GM23248 (cell line): ENCODE measurements at places on chromosomes 2 and 18. TPM values are rescaled to one million over a fixed set of nuclear protein-coding genes. Genes with fewer than 3 reads are reported as not detected.
A peak's percentile ranks its signal among the peaks of the same experiment; 100 is the strongest.

Gene CHRNG
- not detected in 2 replicates for total RNA-seq

Gene RASGRP3
- total RNA-seq: 0.22 TPM in 1 of 2 replicates, not detected in the other

Gene ASPRV1
- total RNA-seq: under 0.01 and 0.86 TPM in 2 replicates

Gene SCYGR4
- total RNA-seq: not detected in 2 replicates

Gene SP5
- total RNA-seq: not detected in 2 replicates

Gene SH3BP4
- 96.0 and 100 TPM in 2 replicates for total RNA-seq

Gene LINC00305
- not detected in 2 replicates for total RNA-seq

Gene STAT4
- total RNA-seq: 1.5 and 3.2 TPM in 2 replicates

DNA sequence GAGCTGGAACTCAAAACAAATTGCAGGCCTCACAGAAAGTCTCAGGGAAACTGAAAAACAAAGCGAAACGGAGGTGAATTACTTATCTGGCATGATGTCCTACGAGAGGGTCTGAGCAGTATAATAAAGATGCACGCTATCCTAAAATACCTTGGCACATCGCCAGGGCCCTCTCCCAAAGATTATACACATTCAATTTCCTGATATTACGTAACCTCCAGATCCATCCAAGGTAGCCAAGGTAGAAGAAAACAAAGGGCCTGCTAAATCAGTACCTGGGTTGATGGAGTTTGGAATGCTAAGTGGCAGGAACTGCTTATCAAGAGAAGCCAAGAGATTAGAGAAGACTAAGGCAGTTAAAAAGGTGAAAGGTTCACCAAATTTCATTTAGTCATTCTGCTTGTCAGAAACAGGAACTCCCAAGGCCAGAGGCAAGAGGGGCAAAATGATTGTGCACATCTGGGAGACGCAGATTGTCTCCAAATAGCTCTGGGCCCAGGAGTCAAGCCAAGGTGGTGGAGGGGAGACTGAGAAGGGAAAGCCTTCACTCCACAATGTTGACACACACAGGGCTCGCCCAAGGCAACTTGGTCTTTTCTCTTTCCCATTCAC lies 236.8 kb upstream of the ATP5MC3 start:
- no peaks in the 10 kb centered on the region for H3K4me1 ChIP-seq
- H3K27ac ChIP-seq: no peak overlapping the region
- DNase-seq: no peak
- no peaks in the 10 kb centered on the region for H3K36me3 ChIP-seq

DNA sequence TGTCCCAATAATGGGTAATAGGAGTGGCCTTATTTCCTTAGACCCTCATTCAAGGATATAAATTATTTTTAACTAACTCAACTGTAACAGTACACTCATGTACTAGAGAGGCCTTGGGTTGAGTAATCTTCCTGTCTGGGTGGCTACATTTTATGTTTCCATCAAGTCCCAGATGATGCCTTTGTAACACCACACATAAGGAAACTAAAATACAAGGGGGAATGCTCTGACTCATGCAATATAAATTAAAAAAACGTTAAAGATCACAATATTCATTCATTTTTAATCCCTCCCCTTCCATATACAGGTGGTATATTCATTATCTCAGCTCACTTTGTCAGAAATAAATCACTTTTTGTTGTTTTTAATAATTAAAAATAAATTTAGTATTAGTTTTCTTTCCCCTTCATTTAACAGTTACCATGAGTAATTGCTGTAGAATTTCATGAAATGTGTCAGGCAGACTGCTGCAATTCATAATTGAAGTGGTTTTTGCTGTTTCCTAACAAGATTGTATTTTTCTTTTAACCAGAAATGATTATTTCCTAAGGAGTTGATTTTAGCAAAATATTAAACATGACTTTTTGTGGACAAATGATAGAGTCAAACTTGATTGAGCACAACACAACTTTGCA lies 1403.6 kb downstream of the SUCLG1 start:
- H3K4me1 ChIP-seq: peaks cover 19% of the 10 kb centered on the region
- H3K27ac ChIP-seq: peak overlapping the region; percentile 25
- no peaks in the 10 kb centered on the region for H3K36me3 ChIP-seq
- H3K4me3 ChIP-seq: no peak overlapping the region

GRCh38 chr2:157760949-157761348 lies 115.2 kb downstream of the ACVR1 start:
- H3K27me3 ChIP-seq: no peaks in the 10 kb centered on the region
- H3K4me3 ChIP-seq: no peak overlapping the region
- DNase-seq: no peak
- H3K27ac ChIP-seq: no peak overlapping the region
- peaks cover 15% of the 10 kb centered on the region for H3K36me3 ChIP-seq
- no peaks in the 10 kb centered on the region for H3K4me1 ChIP-seq

DNA sequence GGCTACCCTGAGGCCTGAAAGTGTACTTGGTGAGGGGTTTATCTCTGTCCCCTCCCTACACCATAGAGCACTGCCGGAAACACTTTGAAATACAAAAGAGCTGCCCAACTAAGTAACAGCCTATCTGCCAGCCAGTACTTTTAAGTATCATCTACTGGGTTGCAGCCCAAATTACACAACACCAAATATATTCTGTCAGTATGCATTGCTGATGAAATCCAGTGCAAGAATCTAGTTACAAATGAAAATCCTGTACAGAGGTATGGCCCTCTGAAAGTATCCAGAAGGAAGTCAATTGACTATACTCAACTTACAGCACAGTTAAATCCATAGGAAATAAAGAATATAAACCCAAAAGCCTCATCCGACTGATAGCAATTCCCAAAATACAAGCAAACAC lies 280.8 kb downstream of the CCDC85A start:
- no peak overlapping the region for H3K4me3 ChIP-seq
- DNase-seq: peak; percentile 61
- H3K36me3 ChIP-seq: no peaks in the 10 kb centered on the region
- no peaks in the 10 kb centered on the region for H3K27me3 ChIP-seq

DNA sequence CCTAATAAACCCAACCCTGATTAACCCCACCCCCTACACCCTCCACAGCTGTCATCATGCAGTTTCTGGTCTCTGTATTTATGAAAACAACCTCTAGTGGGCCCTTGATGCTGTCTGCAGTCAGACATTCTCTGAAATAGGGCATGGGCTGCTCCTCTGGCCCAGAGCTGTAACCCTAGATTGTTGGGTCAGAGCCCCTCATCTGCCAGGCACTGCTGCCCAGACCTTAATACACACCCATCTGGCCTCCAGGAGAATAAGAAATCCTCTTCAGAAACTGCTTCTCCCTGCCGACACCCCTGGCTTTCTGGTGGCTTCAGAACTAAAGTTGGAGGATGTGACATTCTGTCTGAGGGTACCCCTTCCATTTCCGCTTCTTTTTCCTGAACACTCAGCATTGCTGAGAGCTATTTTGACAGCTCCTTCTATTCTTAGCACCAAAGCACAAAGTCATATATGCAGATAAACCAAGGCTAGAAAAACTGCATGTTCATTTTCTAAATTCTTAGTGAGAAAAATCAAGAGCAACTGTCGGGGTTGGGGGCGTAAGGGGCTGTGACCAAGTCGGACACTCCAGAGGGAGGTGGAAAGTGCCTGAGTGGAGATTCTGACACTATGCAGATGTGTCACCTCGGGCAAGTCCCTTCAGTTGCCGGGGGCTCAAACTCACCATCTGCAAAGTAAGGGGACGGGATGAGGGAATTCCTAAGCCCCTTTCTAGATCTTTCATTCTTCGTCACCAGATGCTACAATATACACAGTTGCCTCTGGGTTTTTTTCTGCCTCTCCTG lies 28.7 kb downstream of the SRSF7 start:
- peaks cover 19% of the 10 kb centered on the region for H3K4me1 ChIP-seq
- H3K27me3 ChIP-seq: no peaks in the 10 kb centered on the region
- no peaks in the 10 kb centered on the region for H3K36me3 ChIP-seq
- DNase-seq: no peak

DNA sequence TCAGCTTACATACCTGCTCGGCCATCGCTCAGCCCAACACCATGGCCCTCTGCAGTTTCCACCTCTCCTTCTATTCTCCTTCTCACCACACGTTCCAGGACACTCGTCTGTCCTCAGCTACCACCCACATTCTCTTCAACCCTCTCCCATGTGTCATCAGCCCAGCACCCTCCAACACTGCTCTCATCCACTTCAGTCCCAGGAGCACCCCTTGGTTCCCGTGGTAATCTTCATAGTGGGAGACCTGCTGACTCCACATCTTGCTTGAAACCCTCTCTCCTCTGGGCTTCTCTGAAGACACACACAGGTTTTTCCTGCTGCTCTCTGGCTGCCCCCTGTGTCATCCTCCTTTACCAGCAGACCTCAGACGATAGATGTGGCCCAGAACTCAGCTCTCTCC lies 228.7 kb downstream of the GBX2 start:
- DNase-seq: peak; percentile 43
- H3K4me3 ChIP-seq: no peak overlapping the region
- peaks cover 19% of the 10 kb centered on the region for H3K4me1 ChIP-seq
- H3K27me3 ChIP-seq: no peaks in the 10 kb centered on the region
- peak overlapping the region; percentile 88 for H3K27ac ChIP-seq

GRCh38 chr2:149017116-149017985 lies 21.1 kb upstream of the LYPD6B start:
- H3K27me3 ChIP-seq: no peaks in the 10 kb centered on the region
- H3K27ac ChIP-seq: no peak overlapping the region
- H3K4me1 ChIP-seq: no peaks in the 10 kb centered on the region
- DNase-seq: peak; percentile 82

GRCh38 chr2:75074708-75075107 lies 116.3 kb downstream of the POLE4 start:
- DNase-seq: no peak
- H3K27me3 ChIP-seq: no peaks in the 10 kb centered on the region
- H3K4me1 ChIP-seq: no peaks in the 10 kb centered on the region
- H3K27ac ChIP-seq: no peak overlapping the region
- no peak overlapping the region for H3K4me3 ChIP-seq

- no peak overlapping the region for H3K27ac ChIP-seq
- no peak for DNase-seq
- H3K4me1 ChIP-seq: no peaks in the 10 kb centered on the region
- no peaks in the 10 kb centered on the region for H3K27me3 ChIP-seq
- no peaks in the 10 kb centered on the region for H3K36me3 ChIP-seq
Measured at GRCh38 chr2:103859238-103859637, 994.7 kb upstream of the POU3F3 start.

GRCh38 chr2:207746131-207746530 lies 23.6 kb downstream of the FZD5 start:
- no peaks in the 10 kb centered on the region for H3K27me3 ChIP-seq
- H3K36me3 ChIP-seq: peaks cover 10% of the 10 kb centered on the region
- DNase-seq: peak; percentile 85
- no peak overlapping the region for H3K27ac ChIP-seq
- no peaks in the 10 kb centered on the region for H3K4me1 ChIP-seq
- H3K4me3 ChIP-seq: no peak overlapping the region

GRCh38 chr2:152694161-152694661 lies 23.1 kb downstream of the PRPF40A start:
- peaks cover 19% of the 10 kb centered on the region for H3K4me1 ChIP-seq
- peak overlapping the region; percentile 38 for H3K4me3 ChIP-seq
- peak; percentile 62 for DNase-seq
- no peaks in the 10 kb centered on the region for H3K27me3 ChIP-seq
